CD4-positive, alpha-beta T cell treated with Interferon gamma for 1 hour (primary cell): ENCODE measurements at places on chromosomes 6 and 20.

GRCh38 chr6:118810420-118811027, 83.4 kb upstream of the ASF1A start:
- DNase-seq: peak; percentile 73

DNA sequence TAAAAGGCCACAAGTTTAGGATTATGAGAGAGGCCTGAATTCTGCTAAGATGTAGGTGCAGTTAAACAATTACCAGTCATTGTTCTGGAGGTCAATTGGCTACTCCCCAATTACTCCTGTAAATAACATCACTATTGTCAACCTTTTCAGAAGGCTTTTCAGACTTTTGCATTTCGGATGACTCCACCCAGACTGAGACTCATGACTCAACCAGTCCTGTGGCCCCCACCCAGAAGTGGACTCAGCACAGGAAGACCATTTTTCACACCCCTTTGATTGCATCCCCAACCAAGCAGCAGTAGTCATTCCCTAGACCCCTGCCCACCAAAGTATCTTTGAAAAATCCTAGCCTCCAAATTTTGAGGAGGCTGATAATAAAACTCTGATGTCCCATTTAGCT, 139.3 kb upstream of the SLC22A16 start:
- no peak for DNase-seq

DNA sequence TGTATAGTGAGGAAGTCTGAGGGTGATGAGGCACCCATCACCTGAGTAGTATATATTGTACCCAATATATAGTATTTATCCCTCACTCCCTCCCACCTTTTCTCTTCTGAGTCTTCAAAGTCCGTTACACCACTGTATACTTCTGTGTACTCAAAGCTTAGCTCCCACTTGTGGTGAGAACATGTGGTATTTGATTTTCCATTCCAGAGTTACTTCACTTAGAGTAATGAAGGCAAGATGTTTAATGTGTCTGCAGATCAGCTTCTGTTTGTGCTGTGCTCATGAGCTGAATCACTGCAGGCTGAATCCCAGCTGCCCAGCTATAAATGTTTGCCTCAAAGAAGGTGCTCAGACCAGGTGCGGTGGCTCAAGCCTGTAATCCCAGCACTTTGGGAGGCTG, 139.3 kb upstream of the FOXA2 start:
- DNase-seq: no peak

GRCh38 chr20:19808498-19808897, 50.4 kb downstream of the RIN2 start:
- DNase-seq: no peak

- no peak for DNase-seq
Observed at GRCh38 chr6:157724960-157725741, 97.9 kb upstream of the SNX9 start.

- no peak for DNase-seq
Observed at GRCh38 chr6:119978274-119978889, 628.8 kb upstream of the MAN1A1 start.

- DNase-seq: peak; percentile 52
Observed at GRCh38 chr6:166955121-166955864, 1.1 kb downstream of the RNASET2 start.

DNA sequence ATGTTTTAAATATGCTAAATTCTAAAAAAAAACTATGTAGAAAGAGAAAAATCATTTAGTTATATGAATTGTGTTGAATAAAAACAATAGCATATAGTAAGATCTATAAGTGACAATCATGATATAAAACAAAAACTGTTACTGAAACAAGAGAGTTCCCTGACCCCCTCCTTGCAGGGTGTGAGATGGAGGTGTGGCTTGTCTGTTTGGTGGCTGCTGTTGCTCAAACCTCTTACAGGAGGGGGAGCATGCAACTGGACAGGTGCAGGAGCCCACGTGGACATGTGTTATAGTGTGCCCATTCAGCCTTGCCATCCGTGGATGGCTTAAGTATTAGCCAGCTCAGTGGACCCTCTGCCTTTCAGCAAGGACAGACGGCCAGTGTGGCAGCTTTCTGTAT, 206.7 kb downstream of the MOXD1 start:
- DNase-seq: no peak

DNA sequence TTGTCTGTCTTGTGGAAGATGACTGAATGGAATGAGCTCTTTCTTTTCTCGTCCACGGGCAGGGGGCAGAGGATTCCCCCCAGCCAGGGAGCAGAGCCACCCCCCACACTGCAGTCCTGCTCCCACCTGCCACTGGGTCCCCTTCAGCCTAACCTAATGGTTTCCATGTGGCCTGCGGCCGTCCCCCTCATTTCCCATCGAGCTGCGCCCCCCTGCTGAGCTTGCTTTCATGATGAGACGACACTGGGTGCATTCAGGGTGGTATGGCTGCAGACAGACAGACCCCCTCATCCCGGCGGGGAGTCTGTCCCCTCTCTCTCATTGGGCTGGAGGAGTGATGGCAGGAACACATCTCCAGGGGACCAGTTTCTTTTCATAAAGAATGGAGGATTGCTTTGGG, 140.8 kb downstream of the DTNBP1 start:
- DNase-seq: no peak

DNA sequence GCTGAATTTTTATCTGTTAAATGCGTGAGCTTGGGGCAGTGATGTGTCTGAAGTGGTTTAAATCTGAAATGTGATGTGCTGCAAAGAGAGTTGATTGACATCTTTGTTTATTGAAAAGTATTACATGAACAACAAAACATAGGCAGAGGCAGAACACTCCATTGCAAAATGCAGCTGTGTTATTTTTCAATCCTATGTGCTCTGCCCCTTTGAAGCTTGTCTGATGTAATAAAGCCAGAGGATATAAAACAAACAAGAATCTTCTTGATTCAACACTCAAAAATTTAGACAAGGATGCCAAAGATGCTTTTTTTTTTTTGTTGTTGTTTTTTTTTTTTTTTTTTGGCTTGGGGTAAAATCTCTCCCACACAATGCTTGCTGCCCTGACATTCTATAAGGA, 482.4 kb upstream of the MMS22L start:
- DNase-seq: no peak

GRCh38 chr6:40176152-40176551, 241.9 kb upstream of the MOCS1 start:
- DNase-seq: no peak

- DNase-seq: no peak
Observed at GRCh38 chr6:130505808-130506598, 140.2 kb downstream of the TMEM200A start.
